ENCODE measurements at places on chromosomes 7 and 10.

DNA sequence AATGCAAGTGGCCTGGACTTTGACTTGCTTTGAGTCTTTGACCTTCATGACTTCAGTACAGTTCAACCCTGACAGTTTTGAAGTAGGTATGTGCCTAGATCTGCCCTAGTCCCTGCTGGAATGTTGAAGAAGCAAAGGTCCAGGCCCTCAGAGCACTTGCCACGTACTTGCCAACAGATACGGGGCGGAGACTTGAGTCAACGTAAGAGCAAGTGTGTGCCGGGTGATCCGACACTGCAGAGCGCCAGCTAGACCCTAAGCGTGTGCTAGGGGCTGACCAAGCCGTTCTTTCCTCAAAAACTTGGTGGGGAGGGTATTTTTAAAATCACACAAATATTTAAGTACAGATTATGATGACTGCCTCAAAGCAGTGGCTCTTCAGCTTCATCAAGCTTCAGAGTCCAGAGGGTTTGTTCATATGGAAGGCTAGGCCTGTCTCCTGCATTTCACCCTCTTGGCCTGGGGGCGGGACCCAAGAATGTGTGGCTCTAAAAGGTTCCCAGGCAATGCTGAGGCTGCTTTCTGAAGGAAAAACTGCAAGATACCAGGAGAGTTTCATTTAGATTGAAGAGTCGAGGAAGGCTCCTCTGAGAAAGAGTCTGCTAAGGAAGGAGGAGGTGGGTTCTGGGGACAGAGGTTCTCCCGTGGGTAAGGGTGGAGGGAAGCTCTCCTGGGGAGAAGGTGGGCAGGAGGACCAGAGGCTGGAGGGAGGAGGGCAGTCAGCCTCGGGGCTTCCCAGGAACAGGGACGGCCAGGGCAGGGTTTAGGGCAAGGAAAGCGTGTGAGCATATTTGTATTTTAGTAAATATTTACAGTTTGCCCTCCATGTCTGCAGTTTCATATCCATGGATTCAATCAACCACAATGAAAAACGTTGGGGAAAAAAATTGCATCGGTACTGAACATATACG lies 160.3 kb downstream of the EGFR start:
- no peak for DNase-seq

DNA sequence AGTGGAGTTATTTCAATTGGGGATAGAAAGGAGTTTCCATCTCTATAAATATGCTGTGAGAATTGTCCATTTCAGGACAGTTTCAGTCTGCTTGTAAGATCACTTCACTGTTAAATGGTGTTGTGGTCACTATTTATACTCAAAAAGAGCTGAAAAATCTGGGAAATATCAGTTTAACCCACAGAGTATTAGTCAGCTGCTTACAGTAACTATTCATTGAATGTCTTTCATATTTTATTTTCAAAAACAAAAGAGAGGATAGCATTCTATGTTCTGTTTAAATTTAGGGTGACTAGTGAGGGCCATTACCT lies 85.4 kb upstream of the PLXDC2 start:
- DNase-seq, result no peak

DNA sequence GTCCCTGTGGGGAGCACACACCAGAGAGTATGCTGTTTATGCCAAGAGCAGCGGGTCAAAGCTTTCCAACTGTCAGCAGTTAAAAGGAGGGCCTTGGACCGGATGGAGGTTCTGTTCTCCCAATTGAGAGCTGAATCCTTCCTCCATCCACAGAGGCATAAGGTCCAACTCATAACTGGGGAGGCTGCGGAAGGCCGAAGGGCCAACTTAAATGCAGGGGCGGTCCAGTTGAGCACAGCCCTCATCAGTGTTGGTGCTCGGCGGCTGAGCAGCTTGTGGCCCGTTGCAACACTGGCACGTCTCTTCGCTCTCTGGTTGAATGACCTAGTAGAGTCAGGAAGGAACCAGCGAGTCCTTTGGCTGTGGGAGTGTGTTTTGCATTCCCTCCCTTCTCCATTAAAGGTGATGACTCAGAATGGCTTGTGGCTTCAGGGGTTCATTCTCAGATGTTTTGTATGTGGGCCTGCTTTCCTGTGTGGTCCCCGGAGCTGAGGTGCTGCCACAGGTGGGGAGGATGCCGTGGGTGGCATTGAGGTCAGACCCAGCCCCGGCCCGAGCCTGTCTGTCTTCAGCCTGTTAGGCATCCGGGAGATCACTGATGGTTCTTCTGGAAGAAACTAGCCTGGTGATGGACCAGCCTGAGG lies 44.8 kb upstream of the DMBT1 start:
- DNase-seq, result peak; percentile 80

DNA sequence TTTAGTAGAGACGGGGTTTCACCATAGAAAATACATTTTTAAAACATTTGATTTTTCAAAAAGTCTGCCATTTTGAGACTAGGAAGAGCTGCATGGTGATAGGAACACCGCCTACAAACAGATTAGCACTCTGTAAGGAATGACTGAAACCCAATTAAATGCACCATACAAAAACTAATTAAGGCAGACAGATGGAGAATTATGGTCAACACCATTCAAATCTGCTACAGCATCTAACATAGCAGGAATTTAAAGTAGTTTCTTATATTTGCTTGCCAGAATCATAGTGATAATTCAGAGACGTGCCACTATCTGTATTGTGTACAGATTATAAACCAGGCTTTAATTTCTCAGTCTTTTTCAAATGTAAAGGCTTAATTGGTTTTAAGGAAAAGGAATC lies 68.2 kb downstream of the ENO4 start:
- DNase-seq, result no peak

GRCh38 chr7:85068799-85069198 lies 118.1 kb downstream of the SEMA3D start:
- DNase-seq, result no peak

GRCh38 chr7:129258649-129259389 lies 34.0 kb downstream of the AHCYL2 start:
- peak; percentile 5 for DNase-seq

- no peak for DNase-seq
These were observed 65.3 kb downstream of the RBM20 start for GRCh38 chr10:110709444-110709828.

GRCh38 chr10:26212511-26212910 lies 4.1 kb upstream of the GAD2 start:
- DNase-seq, result no peak

Data from central memory CD4-positive, alpha-beta T cell (primary cell).